ENCODE measurements at places on chromosomes 11 and 22. TPM values are rescaled to one million over a fixed set of nuclear protein-coding genes. Genes with fewer than 3 reads are reported as not detected.

FAT3 gene
- 0.77 TPM for total RNA-seq

A4GALT gene
- 108 TPM for total RNA-seq

YAP1 gene
- total RNA-seq = 59.1 TPM

OR5B21 gene
- total RNA-seq = not detected

DDX25 gene
- not detected for total RNA-seq

OR52A1 gene
- not detected for total RNA-seq

OR5B3 gene
- not detected for total RNA-seq

OR56A1 gene
- not detected for total RNA-seq

SYT8 gene
- total RNA-seq = not detected

ACTN3 gene
- 0.10 TPM for total RNA-seq

SYT9 gene
- total RNA-seq = 0.08 TPM

IFT27 gene
- total RNA-seq = 28.1 TPM

CHEK2 gene
- total RNA-seq = 2.9 TPM

FOSL1 gene
- 1.3 TPM for total RNA-seq

GGT1 gene
- 3.8 TPM for total RNA-seq

DYNC2H1 gene
- 7.2 TPM for total RNA-seq

HEPHL1 gene
- total RNA-seq = not detected
